Activated T-helper 1 cell treated with anti-CD3 and anti-CD28 coated beads, Interleukin-12 subunit alpha, Interleukin-12 subunit beta, Interleukin-2, Interleukin-4 antibody, amounts not matched to agents 30 ng/mL and 10 ng/mL and 1 ng/mL, durations not matched to agents 14 hours and 24 hours and 36 hours (primary cell): ENCODE measurements at places on chromosomes 4 and X.

DNA sequence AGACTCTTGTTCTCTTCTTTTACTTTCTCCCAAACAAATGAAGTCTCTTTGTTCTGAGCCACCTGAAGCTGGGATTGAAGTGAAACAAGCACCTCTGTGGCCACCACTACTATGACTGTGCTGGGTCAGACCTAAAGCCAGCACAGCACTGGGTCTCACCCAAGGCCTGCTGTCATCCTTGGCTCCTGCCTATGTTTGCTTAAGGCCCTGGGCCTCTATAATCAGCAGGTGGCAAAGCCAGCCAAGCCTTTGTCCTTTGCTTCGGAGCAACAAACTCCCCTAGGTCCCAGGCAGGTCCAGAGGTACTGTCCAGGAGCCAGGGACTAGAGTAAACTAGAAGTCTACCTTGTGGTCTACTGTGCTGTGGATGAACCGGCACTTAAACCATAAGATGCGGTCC, 220.6 kb upstream of the ARSJ start:
- DNase-seq = no peak

- no peak for DNase-seq
Measured at GRCh38 chr4:53906606-53907190, 157.7 kb downstream of the CHIC2 start.

- DNase-seq = peak; percentile 41
Measured at GRCh38 chr4:182925298-182925757, 8.1 kb upstream of the DCTD start.

DNA sequence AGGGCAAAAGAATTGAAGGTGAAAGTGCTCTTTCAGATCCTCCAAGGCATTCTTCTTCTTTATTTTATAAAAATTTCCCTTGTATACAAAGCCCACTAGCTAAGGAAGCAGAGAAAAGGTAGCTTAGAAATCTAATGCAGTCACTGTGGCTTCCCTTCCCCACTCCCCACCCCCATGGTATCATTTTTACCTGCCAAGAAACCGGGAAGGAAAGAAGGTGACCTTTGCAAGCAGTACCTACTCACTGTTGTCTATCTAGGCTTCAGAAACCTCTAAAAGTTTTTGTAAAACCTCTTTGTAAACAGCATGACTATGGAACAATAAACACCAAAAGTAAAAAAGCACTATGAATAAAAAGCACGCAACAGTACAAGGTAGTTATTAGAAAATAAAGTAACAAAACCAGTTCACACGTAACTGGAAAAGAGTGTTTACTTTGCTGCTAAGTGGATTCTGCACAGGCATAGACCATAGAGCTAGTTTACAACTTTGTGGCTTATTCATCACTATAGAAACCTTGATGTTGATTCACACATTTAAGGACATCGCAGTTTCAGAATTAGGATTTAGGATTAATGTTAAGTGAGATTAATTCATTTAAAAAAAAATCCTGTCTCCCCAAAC, 109.6 kb upstream of the FTHL17 start:
- no peak for DNase-seq

GRCh38 chr4:27568952-27569319, 708.3 kb downstream of the STIM2 start:
- DNase-seq = no peak

DNA sequence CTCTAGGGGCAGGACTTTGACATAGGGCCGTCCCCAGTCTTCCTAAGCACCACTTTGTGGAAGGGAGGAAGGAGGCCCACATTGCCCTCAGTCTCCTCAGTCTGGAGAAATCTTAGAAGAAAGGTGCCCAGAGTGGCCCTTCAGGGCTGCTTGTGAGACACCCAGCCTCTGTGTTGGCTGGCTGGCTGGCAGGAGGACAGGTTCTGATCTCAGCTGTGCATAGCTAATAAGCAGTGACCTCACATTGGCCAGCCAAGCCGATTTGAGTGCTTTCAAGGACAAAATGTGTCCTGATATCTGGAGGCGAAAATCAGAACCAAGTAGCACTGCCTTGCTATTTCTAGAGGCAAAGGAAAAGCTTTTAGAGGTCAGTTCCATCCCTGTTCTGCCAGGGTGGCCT, 211.5 kb downstream of the BCOR start:
- DNase-seq = no peak

DNA sequence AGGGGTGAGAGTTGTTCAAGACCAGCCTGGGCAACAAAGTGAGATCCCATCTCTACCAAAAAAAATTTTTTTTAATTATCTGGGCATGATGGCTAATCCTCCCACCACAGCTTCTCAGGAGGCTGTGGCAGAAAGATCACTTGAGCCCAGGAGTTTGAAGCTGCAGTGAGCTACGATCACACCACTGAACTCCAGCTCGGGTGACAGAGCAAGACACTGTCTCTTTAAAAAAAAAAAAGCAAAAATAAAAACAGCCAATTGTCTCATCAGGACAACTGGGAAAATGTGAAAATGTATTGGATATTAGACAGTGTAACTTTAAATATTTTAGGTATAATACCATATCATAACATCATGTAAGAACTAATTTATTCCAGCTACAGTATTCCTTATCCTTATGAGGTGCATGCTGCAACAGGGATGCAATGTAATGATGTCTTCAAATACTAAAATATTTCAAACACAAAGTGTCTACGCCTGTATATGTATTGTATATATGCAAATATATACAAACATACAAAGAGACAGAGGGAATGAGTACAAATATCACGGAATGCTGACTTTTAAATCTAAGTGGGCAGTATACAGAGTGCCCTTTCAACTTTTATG, 17.2 kb downstream of the FAM13A start:
- DNase-seq = no peak

DNA sequence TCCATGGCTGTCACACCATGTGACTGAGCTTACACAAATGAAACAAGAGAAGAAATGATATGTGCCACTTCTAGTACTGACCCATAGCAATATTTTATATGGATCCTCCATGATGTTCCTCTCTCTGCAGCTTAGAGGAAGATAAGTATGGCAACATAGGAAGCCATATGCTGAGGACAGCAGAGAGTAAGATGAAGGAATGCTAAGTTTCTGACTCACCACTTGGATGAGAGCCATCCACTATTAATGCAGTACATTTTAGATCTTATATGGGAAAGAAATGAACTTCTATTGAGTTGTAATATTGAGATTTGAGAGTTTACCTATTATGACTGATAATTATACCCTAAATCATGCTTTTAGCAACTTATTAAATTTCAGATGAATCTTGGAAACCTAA, 386.9 kb upstream of the MAOA start:
- DNase-seq = no peak

- no peak for DNase-seq
Measured at GRCh38 chr4:168773388-168774195, 236.5 kb downstream of the CBR4 start.

DNA sequence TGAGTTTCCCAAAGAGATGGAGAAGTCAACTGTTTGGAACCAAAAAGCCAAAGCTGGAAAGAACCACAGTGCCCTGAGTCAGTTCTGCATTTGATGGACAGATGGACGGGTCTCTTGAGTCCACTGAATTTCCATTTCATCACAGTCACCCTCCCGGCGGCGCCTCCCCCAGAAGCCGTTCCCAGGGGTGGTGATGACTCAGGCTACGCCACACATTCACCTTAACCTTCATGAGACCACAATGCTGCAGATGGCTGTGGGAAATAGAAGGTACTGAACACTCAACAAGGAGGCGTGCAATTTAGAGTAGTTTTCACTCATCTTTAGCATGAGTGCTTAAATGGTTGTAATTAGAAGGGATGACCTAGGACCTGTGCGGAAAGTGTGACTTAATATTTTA, 61.3 kb downstream of the STOX2 start:
- DNase-seq = no peak

GRCh38 chrX:151974336-151975227, at the start of gene GABRE:
TSS of gene GABRE (minus strand) at chrX:151974676. CDS start at chrX:151974625, 51 bp downstream.
- no peak for DNase-seq

DNA sequence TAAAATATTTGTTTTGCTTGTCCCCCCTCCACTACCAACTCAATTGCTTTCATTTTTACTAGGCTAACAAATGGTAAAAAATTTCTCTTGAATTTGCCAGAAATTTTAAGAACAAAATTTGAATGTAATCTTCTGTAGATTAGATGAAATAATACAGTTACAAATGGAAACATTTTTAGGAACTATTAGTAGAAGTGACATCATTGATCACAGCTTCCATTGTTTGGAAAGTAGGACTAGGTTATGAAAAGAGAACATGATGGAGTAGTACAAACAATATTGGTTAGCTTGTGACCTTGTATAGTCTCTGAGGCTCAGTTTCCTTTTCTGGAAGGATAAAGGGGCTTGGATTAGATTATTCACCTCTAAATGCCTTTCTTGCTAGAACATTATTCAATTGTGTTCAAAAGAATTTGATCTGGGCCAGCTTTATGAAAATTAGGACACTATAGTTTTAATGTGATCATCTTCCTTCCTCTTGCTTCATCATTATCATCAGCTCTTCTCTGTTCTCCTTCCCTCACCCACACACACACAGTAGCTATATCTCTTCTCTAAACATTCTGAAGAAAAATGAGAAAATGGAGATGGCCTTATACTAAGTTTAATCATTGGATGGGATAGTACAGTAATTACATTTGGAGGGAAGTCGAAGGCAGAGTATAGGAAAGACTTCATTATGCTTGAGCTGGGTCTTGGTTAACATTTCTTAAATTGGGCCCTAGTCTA, 9.9 kb downstream of the MTMR1 start:
- DNase-seq = no peak

- no peak for DNase-seq
Measured at GRCh38 chr4:37225778-37226177, 18.8 kb upstream of the NWD2 start.

DNA sequence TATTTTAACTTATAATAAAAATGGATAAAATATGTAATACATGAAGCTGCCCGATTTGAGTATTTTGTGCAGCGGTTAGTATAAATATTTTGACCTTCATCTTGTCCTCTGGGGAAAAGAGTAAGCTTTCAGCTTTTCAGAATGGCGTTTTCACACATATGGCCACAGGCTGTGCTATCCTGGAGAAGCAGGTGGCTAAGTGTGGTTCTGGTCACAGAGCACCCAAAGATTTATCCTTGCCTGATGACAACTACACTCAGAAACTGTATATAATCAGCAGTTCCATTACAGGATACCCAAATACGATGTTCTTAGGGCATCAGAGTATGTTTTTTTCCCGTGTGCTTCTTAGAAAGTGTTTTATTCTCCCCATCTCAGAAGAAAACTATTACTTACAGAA, 42.3 kb upstream of the ANK2 start:
- DNase-seq = no peak

GRCh38 chr4:176404621-176405020, 84.9 kb downstream of the SPCS3 start:
- DNase-seq = no peak

GRCh38 chr4:156378033-156378665, 424.5 kb upstream of the CTSO start:
- DNase-seq = no peak

DNA sequence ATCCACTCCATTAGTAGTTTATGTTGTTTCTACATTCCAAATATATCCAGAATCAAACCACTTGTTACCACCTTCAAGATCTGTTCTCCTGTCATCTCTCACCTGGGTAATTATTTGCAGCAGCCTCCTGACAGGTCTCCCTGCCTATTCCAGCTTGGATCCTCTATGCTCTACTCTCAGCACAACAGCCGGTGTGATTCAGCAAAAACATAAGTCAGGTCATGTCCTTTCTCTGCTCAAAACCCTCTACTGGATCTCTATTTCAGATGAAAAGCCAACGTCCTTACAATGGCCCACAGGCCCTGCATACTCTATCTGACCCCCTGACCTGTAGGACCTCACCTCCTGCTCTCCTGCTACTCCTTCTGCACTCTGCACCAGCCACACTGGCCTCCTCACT, 84.5 kb downstream of the NHSL2 start:
- no peak for DNase-seq

DNA sequence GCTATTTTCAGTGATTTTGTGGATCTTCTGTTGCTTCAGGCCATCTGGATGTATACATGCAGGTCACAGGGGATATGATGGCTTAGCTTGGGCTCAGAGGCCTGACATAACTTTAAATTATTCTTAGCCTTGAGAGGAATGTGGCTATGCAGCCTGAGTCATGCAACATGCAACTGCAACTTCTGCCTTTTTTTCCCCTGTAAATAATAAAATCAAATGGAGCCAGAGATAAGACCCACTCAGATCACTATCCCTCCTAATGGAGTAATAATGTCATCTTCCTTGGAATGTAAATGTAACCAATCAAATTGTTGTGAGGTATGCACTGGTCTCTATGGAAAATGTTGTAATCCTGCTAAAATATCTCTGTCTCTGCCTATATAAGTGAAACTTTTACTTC, 54.9 kb downstream of the MAGEB17 start:
- no peak for DNase-seq

DNA sequence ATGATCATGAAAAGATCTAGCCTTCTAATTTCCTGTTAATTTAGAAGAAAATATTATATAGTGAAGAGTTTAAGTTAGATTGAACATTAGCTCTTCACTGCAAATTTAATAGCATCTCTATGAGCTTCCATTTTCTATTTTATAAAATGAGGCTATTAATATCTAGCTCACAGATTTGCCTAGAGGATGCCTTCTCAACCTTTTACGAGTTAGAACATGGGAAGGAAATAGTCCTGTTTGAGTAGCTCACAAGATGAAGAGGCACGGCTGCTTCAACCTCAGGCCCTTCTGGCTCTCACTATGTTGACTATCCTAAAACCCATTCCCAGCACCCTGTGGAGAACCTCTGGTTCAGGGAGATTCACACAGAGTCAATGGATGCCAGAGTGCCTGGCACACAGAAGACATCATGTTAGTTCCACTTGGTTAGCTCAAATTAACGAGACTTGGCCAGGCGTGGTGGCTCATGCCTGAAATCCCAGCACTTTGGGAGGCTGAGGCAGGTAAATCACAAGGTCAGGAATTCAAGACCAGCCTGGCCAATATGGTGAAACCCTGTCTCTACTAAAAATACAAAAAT, 97.9 kb upstream of the GUCY1A1 start:
- no peak for DNase-seq

DNA sequence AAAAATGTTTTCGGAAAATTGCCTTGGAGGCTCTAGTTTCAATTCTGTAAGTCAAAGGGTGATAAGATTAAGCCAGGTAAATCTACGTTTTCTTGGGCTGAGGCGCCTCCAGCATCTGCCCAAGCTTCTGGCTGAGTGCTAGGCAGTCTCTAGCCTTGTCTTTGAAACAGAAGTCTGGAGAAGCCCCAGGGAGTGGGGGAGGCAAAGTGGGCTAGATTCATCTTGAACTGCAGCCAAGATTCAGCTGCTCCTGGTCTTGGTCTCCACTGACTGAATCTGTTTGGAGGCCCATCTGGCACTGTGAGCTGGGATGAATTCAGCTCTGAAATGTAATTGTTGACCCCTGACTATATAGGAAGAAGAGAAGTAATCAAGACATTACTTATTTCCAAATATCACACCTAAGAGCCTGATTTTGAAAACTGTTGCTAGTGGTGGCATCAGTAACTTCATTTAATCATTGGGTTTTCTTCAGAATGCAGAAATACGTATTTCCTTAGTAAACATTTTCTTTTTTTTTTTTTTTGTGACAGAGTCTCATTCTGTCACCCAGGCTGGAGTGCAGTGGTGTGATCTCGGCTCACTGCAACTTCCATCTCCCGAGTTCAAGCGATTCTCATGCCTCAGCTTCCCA, 187.3 kb upstream of the LEF1 start:
- DNase-seq = no peak
